HTR-8/SVneo (cell line): ENCODE measurements at places on chromosomes 7 and 10.
A peak's percentile ranks its signal among the peaks of the same experiment; 100 is the strongest.

GRCh38 chr10:82813856-82814255 lies 938.9 kb downstream of the NRG3 start:
- DNase-seq, result no peak

GRCh38 chr10:51097546-51097945 lies 23.3 kb downstream of the PRKG1 start:
- no peak for DNase-seq

DNA sequence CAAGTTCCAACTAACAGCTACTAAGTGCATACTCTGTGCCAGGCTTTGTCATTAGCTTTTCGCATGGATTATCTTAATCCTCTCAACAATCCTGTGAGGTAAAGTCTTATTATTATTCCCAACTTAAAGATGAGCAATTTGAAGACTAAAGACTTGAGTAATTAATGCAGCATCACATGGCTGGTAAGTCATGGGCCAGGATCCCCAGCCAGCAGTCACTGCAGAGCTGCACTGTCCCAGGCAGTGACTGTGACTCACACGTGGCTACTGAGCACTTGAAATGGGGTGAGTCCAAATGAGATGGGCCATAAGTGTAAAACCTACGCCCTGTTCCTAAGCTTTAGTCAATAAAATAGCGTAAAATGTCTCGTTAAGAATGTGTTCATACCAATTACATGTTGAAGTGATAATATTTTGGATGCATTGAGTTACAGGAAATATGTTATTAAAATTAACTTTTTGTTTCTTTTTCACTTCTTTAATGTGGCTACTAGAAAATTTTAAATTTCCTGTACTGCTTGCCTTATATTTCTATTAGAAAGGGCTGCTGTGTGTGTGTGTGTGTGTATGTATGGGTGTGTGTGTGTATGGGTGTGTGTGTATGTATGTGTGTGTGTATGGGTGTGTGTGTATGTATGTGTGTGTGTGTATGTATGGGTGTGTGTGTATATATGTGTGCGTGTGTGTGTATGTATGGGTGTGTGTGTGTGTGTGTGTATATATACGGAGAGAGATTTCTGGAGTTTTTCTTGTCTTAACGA lies 756.3 kb downstream of the AUTS2 start:
- no peak for DNase-seq

DNA sequence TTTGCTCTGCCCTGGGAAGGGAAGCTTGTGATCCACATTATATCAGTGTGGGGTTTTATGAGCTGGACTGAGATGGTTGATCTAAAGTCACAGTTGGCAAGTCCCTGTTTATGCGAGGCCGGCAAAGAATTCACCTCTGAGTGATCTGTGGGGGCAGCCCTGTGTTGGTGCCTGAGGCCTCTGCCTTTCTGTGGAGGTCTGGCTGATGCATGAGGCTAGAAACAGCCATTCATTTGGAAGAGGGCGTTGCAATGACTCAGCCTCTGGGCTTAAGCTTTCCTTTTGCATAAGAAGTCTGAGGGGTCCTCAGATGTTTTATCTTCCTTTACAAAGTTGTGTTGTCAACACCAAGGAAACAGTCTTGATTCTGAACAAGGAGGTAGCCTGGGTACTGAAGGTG lies 126.9 kb downstream of the MGMT start:
- no peak for DNase-seq

- DNase-seq, result no peak
Observed at GRCh38 chr7:114007386-114007785, 88.6 kb upstream of the PPP1R3A start.

DNA sequence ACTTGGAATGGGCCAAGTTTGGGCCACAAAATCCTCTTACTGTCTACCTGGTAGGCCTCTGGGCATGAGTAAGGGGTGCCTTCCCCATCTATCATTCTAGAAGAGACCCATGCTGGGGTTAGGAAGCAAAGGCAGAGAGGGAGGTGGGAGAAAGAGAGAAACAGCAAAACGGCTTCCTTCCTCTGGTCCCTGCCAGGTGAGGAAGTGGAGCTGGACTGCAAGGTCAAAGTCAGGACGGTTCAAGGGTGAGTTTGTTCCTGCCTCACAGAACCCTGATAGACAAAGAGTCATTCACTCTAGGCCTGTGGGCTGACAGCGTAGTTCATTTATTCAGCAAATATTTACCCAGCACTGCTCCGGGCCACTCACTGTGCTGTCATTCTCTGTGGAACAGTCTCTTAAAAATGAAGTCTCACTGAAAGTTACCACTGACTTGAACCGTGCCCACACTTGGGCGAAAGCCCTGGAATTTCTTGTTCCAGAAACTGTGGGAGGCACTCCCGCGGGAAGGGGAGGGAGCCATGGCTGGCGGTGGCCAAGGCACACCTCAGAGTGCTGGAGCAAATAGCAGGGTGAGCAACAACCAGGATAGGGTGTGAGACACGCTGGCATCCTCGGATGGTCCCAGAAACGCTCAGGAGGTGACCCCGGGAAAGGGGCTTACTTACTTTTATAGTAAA lies 26.2 kb upstream of the ECHDC3 start:
- no peak for DNase-seq

- DNase-seq, result no peak
Observed at GRCh38 chr10:99788598-99789256, 6.3 kb downstream of the ABCC2 start.

DNA sequence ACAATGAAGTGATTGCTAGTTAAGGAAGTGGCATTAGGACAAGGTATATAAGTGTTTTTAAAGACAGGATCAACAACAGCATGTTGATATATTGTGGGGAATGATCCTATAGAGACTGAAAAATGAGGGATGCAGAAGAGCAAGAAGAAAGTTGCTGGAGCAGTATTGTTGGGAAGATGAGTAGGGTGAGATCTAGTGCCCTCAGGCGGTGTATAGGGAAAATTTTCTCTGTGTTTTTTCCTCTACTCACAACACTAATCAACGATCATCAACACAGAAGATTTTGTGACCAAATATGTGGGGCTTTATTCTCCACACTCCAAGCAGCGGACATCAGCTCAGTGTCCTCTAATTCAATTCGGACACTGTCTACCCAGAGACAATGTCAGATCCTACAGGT lies 9.6 kb upstream of the PTTG1IP2 start:
- DNase-seq, result no peak

- no peak for DNase-seq
Observed at GRCh38 chr7:157834501-157835163, 497.8 kb downstream of the DNAJB6 start.

GRCh38 chr10:127090138-127090537 lies 106.3 kb downstream of the INSYN2A start:
- no peak for DNase-seq

DNA sequence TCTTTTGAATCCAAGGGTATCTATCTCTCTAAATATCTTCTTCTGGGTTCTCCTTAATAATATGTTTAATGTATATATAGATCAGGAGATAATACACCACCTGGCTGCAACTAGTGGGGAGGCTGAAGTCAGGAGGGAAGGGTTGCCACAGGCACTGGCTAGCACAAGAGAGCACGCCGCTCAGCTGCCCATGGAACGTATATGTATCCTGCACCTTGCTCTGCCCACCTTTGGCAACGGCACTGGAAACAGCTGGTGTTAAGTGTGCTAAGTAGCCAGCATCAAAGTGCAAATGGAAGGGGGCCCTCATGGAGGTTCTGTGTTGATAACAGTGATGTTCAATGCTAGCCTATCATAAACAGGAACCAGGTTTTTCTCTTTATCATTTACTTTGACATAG lies 49.8 kb upstream of the FAM133B start:
- no peak for DNase-seq

DNA sequence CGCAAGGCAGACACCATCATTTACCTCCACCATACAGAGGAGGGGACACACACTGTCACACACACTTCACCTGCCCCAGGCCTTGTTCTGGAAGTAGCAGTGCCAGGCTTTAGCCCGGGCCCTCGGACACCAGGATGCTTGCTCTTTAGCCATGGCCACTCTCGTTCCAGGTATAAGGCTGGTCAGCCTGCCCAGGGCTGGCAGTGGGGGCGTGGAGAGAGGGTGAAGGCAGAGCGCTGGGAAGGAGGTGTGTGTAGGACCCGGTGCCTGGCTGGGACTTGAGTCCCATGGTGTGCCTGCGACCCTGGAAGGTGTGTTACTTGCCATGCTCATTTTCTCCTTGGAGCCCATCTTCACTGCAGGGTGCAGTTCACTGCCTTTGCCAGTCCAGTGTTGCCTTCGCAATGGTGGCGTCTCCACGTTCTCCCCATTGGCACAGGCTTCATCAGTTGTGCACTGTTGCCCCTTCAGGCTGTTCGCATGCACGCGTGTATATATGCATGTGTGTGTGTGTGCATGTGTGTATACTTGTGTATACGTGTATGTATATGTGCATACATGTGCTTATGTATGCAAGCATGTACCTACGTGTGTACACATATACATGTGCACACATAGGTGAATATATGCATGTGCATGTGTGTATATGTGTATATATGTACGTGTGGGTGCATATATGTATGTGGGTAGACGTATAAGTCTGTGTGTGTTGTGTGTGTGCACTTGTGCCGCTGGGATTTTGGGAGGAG lies 153.4 kb downstream of the CAMK1D start:
- no peak for DNase-seq

GRCh38 chr7:147411096-147411495 lies 1179.5 kb upstream of the C7orf33 start:
- no peak for DNase-seq

- DNase-seq, result no peak
Observed at GRCh38 chr10:118930614-118931013, 98.9 kb upstream of the NANOS1 start.

DNA sequence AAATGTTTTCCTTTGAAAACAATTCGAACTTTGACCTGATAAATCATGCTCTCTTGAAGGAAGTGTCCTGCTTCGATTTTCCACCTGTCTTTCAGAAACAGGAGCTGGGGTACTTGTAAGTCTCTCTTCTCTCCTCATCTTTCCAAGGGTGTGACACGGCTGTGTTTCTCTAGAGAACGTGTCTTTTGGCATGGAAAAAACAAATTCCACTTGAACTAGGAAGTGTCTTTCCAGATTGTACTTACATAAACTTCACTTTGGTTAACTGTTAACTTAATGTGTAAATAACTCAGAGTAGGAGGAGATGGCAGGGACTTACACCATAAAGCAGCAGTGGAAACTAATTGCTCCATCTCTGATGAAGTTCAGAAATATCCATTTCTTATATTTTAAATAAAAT lies 4.2 kb upstream of the CALCR start:
- DNase-seq, result no peak

GRCh38 chr7:32326078-32326477 lies 164.1 kb downstream of the LSM5 start:
- no peak for DNase-seq

DNA sequence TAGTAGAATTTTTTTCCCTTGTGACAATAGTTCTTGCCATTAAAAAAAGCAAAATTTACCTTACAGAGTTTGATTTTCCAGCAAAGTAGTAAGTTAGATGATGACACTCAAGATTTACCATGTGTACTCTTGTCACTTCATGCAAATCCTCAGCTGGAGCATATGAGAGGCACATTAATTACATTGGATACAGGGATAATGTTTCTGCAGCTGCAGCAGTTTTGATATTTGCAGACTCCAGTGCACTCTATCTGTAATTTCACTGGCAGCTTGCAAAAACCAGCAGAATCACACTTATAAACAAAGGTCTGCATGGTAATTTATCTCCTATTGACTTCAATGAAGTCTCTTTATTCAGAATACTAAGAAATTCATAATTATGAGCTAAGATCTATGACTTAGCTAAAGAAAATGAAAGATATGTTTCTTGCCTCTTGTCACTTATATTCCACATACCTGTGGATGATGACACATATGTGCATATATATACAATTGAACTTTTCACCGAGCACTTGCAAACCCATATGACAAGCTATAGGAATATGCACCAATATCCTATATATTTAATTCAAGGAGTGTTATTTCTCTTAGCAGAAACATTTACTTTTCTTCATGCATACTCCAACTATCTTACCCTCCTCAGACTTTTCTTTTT lies 530.6 kb downstream of the PHTF2 start:
- no peak for DNase-seq

DNA sequence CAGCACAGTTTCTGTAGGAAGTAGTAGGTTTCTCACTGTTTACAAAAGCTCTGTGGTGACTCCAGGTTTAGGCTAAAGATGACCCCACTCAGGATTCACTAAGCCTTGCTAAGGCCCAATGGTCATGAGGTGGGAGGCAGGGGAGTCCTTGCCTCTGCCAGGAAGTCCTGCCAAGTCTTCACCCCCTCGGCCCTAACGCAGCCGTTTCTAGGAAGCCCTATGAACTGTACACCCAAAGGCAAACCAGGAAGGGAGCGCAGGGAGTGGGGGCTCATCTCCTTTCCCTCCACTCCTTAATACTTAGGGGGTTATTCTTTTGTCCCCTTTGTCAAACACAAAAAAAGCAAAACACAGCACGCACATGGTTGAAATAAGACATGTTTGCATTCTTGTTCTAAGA lies 64.6 kb downstream of the CTBP2 start:
- no peak for DNase-seq

GRCh38 chr7:92366730-92367129 lies 80.6 kb upstream of the GATAD1 start:
- no peak for DNase-seq

GRCh38 chr10:100528123-100528886 lies 1.4 kb downstream of the NDUFB8 start:
- no peak for DNase-seq

DNA sequence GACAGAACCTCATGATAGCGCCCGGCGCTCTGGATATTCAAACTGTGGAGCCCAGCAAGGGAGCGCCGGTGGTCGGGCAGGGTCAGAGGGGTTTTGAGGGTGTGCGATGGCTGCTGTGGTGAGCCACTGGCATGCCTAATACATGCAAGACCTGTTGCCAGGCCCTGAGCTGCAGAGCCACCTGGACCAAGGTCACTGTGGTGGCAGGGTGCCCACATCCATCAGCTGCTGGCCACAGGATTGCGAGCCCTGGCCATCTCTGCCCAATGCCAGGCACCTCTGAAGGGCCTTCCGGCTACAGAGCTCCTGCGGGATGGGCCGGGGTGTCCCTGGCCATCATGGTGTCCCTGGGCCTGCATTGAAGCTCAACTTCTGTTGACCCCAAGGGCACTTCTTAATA lies 123.0 kb upstream of the TNRC18 start:
- no peak for DNase-seq

- no peak for DNase-seq
Observed at GRCh38 chr10:1609648-1609970, 127.7 kb downstream of the ADARB2 start.

DNA sequence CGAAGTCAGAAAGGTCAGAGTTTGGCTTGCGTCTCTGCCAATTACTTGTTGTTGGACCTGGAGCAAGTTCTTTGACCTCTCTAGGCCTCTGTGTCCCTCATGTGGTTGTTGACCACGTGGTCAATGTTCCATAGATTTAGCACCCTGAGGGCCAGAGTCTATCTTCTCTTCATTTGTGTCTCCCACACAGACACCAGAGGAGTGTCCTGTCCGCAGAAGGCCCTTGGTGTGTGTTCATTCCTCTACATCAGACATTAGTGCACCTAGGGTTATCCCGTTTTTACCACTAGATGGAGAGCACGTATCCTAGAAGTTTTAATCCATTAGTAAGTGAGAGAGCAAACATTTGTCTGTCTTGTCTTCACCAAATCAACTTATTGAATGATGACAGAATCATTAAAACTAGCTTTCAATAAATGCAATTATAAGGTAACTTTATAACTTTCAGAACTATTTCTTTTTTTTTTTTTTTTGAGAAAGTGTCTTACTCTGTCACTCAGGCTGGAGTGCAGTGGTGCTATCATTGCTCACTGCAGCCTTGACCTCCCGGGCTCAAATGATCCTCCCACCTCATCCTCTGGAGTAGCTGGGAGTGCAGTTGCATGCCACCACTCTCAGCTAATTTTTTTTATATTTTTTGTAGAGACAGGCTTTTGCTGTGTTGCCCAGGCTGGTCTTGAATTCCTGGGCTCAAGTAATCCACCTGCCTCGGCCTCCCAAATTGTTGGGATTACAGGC lies 122.5 kb upstream of the ANKRD1 start:
- peak; percentile 20 for DNase-seq

GRCh38 chr10:110348336-110348735 lies 43.6 kb upstream of the SMNDC1 start:
- no peak for DNase-seq
